Vein endothelial cell (primary cell): ENCODE measurements at places on chromosomes 12 and 14. TPM values are rescaled to one million over a fixed set of nuclear protein-coding genes. Genes with fewer than 3 reads are reported as not detected.

Gene CRADD
- 12.3 and 14.0 TPM in 2 replicates for total RNA-seq

Gene TAS2R9
- 0.19 TPM in 1 of 2 replicates, not detected in the other for total RNA-seq

Gene CD27
- not detected in 2 replicates for total RNA-seq

Gene CATSPERB
- total RNA-seq = not detected in 2 replicates

Gene TAS2R50
- 4.5 and 4.6 TPM in 2 replicates for total RNA-seq

Gene INHBC
- total RNA-seq = not detected in 2 replicates

Gene CACNA2D4
- total RNA-seq = 0.65 and 1.3 TPM in 2 replicates

Gene ZNF384
- total RNA-seq = 30.2 and 31.4 TPM in 2 replicates

Gene SPTB
- 0.10 TPM in 1 of 2 replicates, not detected in the other for total RNA-seq

Gene ACOT4
- total RNA-seq = under 0.01 and 0.38 TPM in 2 replicates

Gene SLIRP
- total RNA-seq = 99.3 and 178 TPM in 2 replicates

Gene MEG3
- total RNA-seq = 10.8 and 11.0 TPM in 2 replicates

Gene STXBP6
- total RNA-seq = under 0.01 TPM in 1 of 2 replicates, not detected in the other

Gene EIF2S3B
- 0.96 and 2.6 TPM in 2 replicates for total RNA-seq

Gene GPRC5D
- total RNA-seq = 0.38 TPM in 1 of 2 replicates, not detected in the other

Gene MLH3
- total RNA-seq = 15.7 and 19.5 TPM in 2 replicates

Gene CYP27B1
- total RNA-seq = under 0.01 and 0.67 TPM in 2 replicates

Gene ETFRF1
- total RNA-seq = 12.2 and 20.6 TPM in 2 replicates

Gene PMCH
- 0.65 and 0.76 TPM in 2 replicates for total RNA-seq

Gene TMEM179
- total RNA-seq = 0.65 TPM in 1 of 2 replicates, not detected in the other

Gene CMA1
- total RNA-seq = not detected in 2 replicates

Gene MYF5
- total RNA-seq = not detected in 2 replicates

Gene FRMD6
- 192 and 202 TPM in 2 replicates for total RNA-seq

Gene CMKLR1
- under 0.01 and 0.10 TPM in 2 replicates for total RNA-seq

Gene RFX4
- not detected in 2 replicates for total RNA-seq

Gene DHH
- 1.9 and 2.3 TPM in 2 replicates for total RNA-seq

Gene RNASE7
- total RNA-seq = not detected in 2 replicates

Gene PPP4R4
- not detected in 2 replicates for total RNA-seq

Gene CCDC175
- total RNA-seq = not detected in 2 replicates

Gene RTL1
- not detected in 2 replicates for total RNA-seq

Gene TMPRSS12
- total RNA-seq = not detected in 2 replicates

Gene MUCL1
- total RNA-seq = not detected in 2 replicates

Gene FAM181A
- total RNA-seq = not detected in 2 replicates

Gene SERPINA9
- total RNA-seq = not detected in 2 replicates

Gene DBX2
- not detected in 2 replicates for total RNA-seq

Gene A2M
- total RNA-seq = 24.5 and 37.6 TPM in 2 replicates

Gene KRT81
- total RNA-seq = not detected in 2 replicates

Gene GPATCH2L
- 47.4 and 57.7 TPM in 2 replicates for total RNA-seq

Gene GYS2
- total RNA-seq = not detected in 2 replicates

Gene GALNT8
- total RNA-seq = 0.19 and 0.33 TPM in 2 replicates

Gene PROX2
- total RNA-seq = under 0.01 TPM in 1 of 2 replicates, not detected in the other
